ENCODE measurements at places on chromosomes 5 and 9. TPM values are rescaled to one million over a fixed set of nuclear protein-coding genes. Genes with fewer than 3 reads are reported as not detected.

The GNAQ gene
- 25.7 TPM for polyA plus RNA-seq

The MTX3 gene
- 4.0 TPM for polyA plus RNA-seq

The C9 gene
- 0.79 TPM for polyA plus RNA-seq

The SLC6A7 gene
- 0.39 TPM for polyA plus RNA-seq

The ADAMTS2 gene
- 78.8 TPM for polyA plus RNA-seq

The KLF4 gene
- polyA plus RNA-seq: 35.0 TPM

The ALAD gene
- 43.8 TPM for polyA plus RNA-seq

The PCDHAC1 gene
- polyA plus RNA-seq: 1.3 TPM

The NR2F1-AS1 gene
- 9.3 TPM for polyA plus RNA-seq

The CNOT8 gene
- polyA plus RNA-seq: 46.7 TPM

The SLC25A51 gene
- polyA plus RNA-seq: 10.4 TPM

The RORB gene
- polyA plus RNA-seq: not detected

The CDH10 gene
- 3.9 TPM for polyA plus RNA-seq

The ANKRD20A1 gene
- 0.27 TPM for polyA plus RNA-seq

The ZDHHC11 gene
- 8.5 TPM for polyA plus RNA-seq

The GPR21 gene
- 0.75 TPM for polyA plus RNA-seq

The SNCAIP gene
- 11.4 TPM for polyA plus RNA-seq

The FIBCD1 gene
- not detected for polyA plus RNA-seq

The PCDHA4 gene
- 9.1 TPM for polyA plus RNA-seq

The EEIG1 gene
- polyA plus RNA-seq: 44.1 TPM

The PCDHA8 gene
- polyA plus RNA-seq: 0.13 TPM

The PDE6A gene
- polyA plus RNA-seq: 3.7 TPM

The SLC25A2 gene
- not detected for polyA plus RNA-seq

The IL31RA gene
- polyA plus RNA-seq: 0.17 TPM

The FOXD4L4 gene
- polyA plus RNA-seq: 0.16 TPM

The IGFBPL1 gene
- polyA plus RNA-seq: 6.4 TPM

The OR1Q1 gene
- not detected for polyA plus RNA-seq

The TMEM174 gene
- polyA plus RNA-seq: not detected

The MOCS2 gene
- 45.8 TPM for polyA plus RNA-seq

The LCN15 gene
- polyA plus RNA-seq: 1.4 TPM

The OTP gene
- not detected for polyA plus RNA-seq

The CTXN3 gene
- not detected for polyA plus RNA-seq

The GPR150 gene
- polyA plus RNA-seq: 1.0 TPM

The SIMC1 gene
- 37.6 TPM for polyA plus RNA-seq

The KCNV2 gene
- not detected for polyA plus RNA-seq

The LRRTM2 gene
- 0.22 TPM for polyA plus RNA-seq

The HCN1 gene
- polyA plus RNA-seq: 0.09 TPM

The SARDH gene
- 8.1 TPM for polyA plus RNA-seq

The FUT7 gene
- polyA plus RNA-seq: not detected

The QRFP gene
- polyA plus RNA-seq: 0.74 TPM

The CCDC183 gene
- 32.1 TPM for polyA plus RNA-seq

The PTPDC1 gene
- 5.3 TPM for polyA plus RNA-seq

The TMEM141 gene
- polyA plus RNA-seq: 372 TPM

The FCN2 gene
- polyA plus RNA-seq: not detected

The RASEF gene
- polyA plus RNA-seq: 13.0 TPM

The SLC46A2 gene
- not detected for polyA plus RNA-seq

The PCDHGA6 gene
- not detected for polyA plus RNA-seq

The MEGF10 gene
- polyA plus RNA-seq: 1.7 TPM

The ARHGEF39 gene
- polyA plus RNA-seq: 5.6 TPM

The ARID3C gene
- polyA plus RNA-seq: not detected

The CSF1R gene
- polyA plus RNA-seq: 5.1 TPM
